NCI-H1048 (cell line): ENCODE measurements at places on chromosomes 1 and 21.

GRCh38 chr1:205141236-205142101 is 19.7 kb upstream of the RBBP5 start:
- DNase-seq = peak; percentile 74

DNA sequence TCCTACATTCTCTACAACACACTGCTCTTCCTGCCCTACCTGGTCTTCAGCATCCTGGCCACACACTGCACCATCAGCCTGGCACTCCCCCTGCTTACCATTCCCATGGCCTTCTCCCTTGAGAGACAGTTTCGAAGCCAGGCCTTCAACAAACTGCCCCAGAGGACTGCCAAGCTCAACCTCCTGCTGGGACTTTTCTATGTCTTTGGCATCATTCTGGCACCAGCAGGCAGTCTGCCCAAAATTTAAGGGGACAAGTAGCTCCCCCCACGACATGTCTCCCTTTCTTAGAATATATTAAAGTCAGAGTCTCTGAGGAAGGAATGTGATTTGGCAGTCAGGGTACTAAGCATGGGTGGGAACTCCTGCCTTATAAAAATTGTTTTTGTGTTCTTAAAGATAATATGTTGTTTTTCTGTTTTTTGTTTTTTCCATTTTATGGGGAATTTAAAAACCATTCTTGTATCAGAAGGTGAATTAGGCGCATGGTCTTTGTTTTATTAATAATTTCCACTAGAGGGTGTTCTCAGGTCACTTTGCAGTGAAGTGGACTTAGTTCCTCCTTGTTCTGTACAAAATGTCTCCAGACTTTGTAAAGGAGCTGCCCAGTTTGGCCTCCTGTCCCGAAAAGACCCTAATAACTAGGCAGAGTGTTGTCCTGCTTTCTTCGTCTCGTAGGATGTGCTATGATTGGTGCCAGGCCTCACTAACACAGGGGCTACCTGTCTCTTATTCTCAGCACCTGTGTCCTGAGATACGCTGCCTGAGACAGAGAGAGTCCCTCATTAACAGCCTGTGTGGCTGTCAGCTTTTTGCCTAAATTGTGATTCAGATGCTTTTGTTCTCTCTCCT is 13.1 kb downstream of the UBIAD1 start:
- DNase-seq = no peak

DNA sequence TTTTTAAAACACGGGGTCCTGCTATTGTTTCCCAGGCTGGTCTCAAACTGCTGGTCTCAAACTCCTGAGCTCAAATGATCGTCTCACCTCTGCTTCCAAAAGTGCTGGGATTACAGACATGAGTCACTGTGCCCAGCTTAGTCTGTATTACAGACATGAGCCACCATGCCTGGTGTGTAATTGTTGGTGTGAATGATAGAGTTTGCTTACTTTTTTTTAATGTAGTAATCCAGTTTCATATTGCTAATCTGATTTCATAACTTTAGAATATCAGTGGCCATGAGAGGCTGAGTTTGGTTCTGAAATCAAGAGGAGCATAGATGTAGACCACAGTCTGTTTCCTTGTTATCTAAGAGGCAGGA is 3.4 kb downstream of the EPB41 start:
- DNase-seq = no peak

- DNase-seq = no peak
Measured at GRCh38 chr1:150049926-150050325, 17.6 kb upstream of the VPS45 start.

DNA sequence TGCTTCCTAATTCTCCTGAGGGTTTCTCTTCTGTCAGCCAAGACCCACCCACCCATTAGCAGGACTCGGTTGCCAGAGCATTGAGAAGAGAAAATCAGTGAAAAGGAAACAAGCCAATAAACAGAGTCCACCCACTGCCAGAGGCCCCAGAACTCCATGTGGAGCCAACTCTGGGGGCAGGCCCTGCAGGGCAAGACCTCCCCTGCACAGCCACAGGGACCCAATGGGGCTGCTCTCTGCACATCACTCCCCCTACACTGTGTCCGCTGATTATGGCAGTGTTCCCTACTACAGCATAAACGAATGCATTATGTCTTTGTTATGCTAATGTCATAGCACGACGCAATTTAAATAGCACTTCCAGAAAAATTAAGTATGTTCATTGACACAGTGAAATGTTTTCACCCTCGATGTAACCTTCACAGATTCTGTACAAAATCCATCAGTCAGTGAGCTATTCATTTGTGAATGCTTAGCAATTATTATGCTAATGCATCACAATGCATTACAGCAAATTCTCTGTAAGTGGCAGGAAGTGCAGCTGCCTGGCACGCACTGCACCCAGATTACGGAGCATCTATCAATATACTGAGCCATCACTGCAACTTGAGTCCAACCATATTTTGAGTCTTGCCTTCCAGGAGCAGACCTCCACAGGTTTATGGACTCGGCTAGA is 56.4 kb downstream of the GRIK3 start:
- DNase-seq = no peak

GRCh38 chr1:220631238-220631815 is 58.8 kb upstream of the C1orf115 start:
- no peak for DNase-seq

- no peak for DNase-seq
Measured at GRCh38 chr1:107187399-107187798, 46.6 kb downstream of the NTNG1 start.

GRCh38 chr1:76186554-76187170 is 112.1 kb downstream of the ST6GALNAC3 start:
- DNase-seq = no peak

DNA sequence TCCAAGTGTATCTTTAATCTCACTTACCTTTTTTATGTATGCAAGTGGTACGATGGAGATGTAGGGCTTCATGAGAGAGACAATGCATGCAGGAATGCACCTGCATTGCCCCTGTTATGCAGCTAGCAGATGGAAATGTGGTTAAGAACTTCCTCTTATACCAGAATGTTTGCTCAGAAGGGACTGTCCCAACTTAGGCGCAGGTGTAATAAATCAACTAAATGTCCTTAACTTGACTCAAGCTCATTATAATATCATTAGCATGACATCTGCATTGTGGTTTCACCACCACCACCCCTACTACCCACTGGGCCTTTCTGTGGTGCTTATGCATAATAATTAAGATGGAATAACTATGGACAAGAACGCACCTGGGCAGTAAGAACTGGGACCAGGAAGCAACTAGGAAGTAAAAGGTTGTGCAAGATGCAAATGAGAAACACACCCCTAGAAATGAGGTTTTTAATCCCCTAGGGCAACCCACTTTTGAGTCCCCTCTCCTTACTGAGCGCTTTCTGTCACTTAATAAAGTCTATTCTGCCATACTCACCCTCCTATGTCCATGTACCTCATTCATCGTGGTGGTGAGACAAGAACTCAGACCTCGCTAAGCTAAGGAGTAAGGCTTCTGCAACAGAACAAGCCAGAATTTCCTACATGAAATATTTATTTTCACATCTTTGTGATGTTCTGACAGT is 1103.3 kb upstream of the B3GALT2 start:
- DNase-seq = no peak

DNA sequence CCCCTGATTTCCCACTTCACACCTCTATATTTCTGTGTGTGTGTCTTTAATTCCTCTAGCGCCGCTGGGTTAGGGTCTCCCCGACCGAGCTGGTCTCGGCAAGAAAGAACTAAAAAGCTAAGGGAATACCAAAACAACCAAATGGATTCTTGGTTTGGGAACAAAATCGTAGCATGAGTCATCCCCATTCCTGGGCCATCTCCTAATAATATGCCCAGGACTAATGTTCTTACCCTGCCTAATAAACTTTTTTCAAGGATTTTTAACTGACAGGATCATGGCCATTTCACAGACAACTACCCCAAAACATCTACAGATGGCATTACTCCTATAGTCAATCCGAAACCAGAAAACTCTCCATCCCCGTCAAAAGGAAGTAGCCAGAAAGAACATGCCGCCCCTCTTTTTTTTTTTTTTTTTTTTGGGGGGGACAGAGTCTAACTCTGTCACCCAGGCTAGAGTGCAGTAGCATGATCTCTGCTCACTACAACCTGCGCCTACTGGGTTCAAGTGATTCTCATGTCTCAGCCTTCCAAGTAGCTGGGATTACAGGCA is 4.1 kb upstream of the HPDL start:
- no peak for DNase-seq

DNA sequence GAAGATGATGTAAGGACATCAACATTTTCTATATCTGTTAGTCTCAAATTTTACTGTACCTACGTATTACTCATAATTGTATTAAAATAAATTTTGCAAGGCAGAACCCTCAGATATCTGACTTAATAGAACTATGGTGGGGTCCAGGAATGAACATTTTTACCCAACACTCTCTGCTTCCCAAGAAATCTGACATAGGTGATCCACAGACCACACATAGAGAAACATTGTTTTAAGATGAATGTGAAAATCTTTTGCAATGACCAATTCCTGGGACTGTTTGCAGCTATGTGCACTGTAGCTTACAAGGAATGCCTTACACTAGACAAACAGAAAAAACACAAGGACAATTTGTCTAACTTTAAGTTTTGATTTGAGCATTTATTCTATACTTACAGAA is 645.6 kb upstream of the ADGRL2 start:
- no peak for DNase-seq

GRCh38 chr21:45518742-45519141 is 23.5 kb downstream of the SLC19A1 start:
- DNase-seq = no peak

DNA sequence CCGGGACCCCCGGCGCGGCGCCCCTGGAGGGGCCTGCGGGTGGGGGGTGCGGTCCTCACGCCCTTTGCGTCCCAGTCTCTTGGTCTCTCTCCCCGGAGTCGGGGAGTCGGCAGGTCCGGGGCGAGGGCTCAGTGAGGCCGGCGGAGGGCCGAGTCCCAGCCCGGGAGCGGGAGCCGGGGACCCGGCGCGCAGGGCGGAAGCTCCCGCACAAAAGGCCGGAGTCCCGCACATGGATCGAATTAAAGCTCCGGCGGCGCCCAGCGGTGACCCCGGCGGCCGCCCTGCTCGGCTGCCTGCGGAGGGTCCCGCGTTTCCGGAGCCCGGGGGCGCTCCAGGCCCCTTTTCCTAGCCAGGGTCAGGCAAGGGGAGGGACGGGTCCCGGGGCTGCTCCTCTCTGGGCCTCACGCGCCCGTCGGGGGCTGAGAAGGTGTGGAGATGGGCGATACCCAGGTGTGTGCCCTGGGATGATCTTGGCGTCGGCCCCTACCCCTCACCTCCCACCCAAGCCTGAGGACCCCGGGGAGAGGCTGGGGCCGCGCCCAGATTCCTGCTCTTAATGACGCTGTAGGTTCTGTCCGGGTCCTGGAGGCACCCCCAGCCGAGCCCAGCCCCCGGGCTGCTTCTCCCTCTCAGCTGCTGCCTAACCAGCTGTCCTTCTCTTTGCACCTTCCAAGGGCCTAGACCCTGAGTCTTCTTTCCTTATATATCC is 512 bp downstream of the FBLIM1 start:
- no peak for DNase-seq

DNA sequence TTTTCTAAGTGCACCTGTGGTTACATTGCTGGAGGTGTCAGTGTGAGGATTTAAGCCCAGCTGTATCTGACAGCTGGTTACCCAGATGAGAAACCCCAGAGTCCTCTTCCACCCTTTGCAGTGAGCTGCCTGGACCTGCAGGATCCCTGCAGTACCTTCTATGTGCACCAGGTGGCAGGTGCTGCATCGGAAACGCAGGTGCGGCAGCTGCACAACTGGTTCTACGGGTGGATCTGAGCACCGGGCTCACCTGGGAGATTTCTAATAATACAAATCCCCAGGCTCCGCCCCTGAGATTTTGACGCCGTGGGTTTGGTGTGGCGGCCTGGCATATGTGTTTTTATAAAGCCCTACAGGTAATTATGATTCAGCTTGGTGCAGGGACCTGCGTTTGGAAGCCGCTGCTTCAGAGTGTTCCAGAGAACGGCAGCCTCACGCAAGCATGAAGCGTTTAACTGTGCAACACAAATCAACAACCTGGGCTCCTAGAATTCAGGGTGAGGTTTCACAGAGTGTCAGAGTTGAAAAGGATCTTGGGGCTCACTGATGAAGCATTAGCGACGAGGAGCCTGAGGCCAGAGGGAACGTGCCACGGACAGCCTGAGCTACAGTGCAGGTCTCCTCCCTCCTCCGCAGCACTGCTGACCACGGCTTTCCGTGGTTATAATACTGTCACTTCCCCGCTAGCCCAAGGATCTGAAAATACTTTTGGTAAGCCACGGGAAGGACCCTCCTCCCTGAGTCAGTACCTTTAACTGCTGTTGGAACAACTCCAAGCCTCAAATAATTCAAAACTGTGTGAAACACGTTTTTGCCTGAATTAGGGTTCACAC is 96.7 kb upstream of the TRABD2B start:
- DNase-seq = peak; percentile 68

DNA sequence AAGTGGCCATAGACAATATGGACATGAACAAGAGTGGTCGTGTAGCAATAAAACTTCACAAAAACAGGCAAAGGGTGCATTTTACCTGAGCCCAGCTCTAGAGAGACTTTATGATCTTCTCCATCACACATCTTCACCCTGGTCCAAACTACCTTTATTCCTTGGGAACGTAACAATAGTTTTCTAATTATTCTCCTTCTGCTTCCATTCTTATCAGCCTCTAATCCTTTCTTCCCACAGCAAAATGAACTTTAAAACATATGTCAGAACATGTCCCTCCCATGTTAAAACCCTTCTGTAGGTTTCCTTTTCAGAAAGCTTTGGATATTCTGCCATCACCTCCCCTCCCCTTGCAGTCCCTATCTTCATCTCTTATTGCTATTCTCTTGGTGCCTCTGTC is 395.2 kb upstream of the PLXNA2 start:
- no peak for DNase-seq

DNA sequence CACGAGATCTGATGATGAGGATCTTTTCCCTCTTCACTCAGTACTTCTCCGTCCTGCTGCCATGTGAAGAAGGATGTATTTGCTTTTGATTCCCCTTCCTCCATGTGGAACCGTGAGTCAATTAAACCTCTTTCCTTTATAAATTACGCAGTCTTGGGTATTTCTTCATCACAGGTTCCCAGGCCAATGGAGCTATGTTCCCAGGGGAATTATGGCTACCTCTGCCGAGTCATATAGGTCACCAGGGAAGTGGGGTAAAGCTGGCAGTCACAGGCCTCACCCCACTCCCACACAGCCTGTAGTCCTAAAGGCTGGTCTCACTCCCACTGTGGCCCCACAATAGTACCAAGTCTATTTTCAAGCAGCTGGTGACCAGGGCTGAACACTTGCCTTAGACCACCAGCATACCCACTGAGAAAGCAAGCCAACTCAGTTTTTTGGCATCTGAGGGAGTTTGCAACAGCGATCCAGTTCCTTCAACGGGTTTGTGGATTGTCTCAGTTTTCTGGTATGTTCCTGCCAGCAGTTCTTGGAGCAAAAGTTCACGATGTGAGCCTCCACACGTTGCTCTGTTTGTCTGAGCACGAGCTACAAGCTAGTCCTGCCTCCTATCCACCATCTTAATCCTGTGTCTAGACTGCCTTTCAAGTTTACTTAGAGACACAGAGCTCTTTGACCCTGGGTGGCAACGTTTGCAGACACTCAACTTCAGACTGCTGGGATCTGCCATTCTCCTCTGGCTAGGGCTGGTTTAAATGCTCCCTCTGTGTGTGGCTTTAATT is 104.5 kb downstream of the CENPF start:
- no peak for DNase-seq
